ENCODE measurements at places on chromosomes 1 and 21.

DNA sequence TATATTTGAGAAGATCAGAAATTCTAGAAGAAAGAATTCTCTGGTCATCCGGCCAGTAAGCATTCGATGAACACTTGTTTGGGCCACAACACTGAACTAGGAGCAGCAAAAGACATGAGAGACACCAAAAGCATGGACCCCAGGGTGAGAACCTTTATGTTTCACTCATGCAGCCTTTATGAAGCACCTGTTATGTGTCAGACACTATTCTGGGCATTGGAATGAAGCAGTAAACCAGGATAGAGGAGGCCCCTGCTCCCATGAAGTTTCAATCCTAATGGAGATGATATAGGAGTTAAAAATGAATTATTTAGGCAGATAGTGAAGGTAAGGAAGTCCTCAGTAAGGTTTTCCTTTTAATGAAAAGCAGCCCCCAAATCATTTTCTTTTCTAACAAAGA, 43.6 kb downstream of the OLFML3 start:
- DNase-seq = no peak

GRCh38 chr1:43836267-43836951, 97.2 kb upstream of the ARTN start:
- no peak for DNase-seq

GRCh38 chr1:245045087-245045881, 109.5 kb upstream of the KIF26B start:
- no peak for DNase-seq

DNA sequence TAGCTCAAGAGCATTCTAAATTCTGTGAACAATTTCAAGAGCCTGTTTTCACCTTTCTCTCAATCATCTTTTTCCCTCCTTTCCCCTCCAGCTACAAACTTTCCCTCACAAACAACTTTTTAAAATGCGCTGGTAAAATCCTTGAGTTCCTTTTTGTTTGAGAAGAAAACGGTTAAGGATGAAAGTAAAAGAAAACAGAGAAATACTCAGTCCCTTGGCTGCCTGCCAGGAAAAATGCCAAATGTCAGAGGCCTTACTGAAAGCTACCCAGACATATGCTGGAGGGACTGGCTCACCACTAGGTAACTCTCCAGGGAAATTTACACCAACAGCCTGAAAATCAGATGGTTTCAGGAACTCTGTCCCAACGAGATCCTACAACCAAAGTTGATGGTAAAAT, 11.0 kb upstream of the SERBP1 start:
- no peak for DNase-seq

DNA sequence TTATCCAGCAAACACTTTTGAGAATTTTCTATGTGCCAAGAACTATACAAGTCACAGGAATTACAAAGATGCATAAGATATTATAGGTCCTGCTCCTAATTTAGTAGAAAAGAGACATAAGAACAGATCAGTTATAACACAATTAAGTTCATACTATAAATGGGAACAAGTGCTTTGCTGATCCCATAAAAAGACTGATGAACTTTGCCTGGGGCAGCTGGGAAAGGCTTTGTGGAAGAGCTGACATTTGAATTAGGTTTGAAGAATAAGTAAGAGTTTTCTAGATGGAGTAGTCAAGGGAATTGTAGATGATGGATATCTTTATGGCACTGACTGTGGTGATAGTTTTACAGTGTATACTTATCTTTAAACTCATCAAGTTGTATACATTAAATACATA, 76.5 kb downstream of the VCAM1 start:
- DNase-seq = no peak

GRCh38 chr1:246934765-246935164, 3.0 kb upstream of the AHCTF1 start:
- no peak for DNase-seq

DNA sequence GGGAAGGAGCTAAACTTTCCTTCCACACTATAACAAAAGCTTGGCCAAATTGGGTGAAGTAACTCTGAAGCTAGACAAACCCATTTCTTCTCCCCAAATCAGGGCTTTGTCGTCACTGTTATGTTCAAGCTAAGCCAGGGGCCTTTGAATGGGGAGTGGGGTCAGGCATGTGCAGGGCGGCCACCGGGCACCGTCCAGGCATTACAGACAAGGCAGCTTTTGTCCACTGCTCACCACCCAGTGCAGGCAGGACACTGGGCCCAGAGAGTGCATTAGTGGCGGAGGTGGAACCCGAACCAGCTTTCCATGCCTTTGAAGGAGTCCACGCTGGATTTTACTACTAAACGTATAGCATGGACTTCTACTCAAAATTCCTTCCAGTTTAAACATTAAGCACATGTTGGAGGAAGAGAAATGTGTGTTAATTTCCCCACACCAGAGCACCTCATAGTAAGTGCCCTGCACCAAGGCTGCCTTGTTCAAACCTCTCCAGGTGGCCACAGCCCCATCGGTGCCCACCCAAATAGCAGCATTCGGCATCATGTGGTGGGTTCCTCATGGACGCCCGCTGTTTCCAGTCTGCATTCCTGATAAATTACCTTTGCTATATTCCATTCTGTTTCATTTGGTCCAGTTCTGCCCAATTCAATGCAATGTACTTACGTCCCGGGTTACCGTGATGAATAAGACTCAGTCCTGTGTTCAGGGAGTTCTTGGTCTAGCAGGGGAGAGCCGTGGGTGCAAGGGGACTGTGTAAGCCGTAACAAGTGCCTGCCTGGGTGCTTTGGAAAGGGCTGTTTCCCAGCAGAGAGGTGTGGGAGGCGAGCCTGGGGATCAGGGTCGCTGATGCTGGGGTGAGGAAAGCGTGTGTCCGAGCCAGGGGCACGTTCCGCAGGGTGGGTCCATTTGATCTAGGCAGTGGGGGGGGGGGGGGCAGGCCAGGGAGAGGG, 1.6 kb downstream of the UBASH3A start:
- no peak for DNase-seq

DNA sequence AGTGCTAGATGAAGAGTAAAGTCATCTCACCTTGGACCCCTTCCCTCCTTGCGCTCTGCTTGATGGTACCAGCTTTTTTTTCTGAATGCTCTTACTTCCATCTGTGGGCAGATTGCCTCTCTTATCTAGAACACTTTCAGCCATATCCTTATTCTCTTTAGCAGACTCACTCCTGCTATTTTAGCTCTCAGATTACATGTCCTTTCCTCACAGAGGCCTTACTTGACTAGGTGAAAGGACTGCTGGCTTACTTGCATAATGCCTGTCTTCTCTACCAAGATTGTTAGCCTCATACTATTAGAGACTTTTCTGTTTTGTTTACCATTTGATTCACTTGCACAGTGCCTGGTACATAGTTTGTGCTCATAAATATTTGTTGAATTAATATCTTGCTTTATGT, 9.3 kb downstream of the IFI44 start:
- no peak for DNase-seq

DNA sequence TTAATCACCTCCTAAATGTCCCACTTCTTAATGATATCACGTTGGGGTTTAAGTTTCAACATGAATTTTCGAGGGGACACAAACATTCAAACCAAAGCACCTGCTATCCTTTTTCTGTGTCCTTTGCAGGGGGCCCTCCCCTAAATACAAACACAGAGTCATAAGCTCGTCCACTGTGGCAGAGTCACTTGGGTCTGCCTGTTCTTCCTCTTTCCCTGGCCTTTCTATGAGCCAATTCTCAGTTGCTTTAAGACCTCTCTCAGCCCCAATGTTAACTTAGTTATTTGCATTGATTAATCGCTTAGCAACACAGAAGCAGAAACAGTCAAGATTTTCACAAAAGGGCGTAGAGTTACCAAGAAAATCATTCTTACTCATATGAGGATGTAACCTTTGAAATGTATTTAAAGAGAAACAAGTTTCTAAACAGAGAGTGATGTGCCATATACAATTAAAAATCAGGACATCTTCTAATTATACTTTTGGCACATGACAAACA, 14.9 kb downstream of the APCS start:
- no peak for DNase-seq

DNA sequence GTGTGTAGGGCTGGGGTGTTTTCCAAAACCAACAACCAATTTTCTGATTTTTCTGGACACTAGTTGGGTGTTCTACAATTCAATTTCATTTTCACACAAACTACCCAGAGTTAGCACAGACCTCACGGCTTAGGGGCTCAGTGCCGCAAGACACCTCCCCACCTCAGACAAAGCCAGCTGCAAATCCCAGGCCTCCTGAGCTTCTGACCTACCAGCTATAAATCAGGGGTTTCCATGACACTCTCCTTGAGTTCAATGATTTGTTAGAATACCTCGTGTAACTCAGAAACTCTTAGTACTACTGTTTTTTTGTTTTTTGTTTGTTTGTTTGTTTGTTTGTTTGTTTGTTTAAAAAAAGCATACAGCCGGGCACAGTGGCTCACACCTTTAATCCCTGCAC, 28.7 kb upstream of the FAM89A start:
- no peak for DNase-seq

DNA sequence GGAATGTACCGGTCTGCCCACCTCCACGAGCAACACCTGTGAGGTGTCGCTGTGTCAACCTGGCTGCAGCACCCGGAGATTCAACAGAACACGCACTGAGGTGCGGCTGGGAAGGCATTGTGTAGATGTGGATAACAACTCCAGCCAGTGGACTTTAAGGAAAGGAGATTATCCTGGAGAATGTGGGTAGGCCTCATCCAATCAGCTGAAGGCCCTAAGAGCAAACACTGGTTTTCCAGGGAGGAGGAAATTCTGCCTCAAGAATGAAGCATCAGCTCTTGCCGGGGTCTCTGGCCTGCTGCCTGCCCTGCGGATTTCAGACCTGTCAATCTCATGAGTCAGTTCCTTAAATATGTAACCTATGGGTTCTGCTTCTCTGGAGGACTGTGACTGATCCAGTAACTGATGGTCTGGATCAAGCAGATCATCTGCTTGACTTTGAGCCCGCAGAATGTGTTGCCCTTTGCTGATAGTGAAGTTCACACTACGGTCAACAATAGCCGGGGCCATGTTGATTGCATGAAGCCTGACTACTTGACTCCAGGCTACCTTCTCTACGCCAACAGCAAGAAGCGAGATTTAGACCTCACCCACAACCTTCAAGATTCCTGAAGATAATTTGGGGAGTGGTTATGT, 15.9 kb upstream of the PRDM15 start:
- DNase-seq = no peak

Measured in glutamatergic neuron (in vitro differentiated cells).